Substantia nigra (tissue), 51 donors: ENCODE measurements at places on chromosomes 2 and 18.

GRCh38 chr18:56062931-56063330 lies 474.9 kb upstream of the TCF4 start:
- no peak for DNase-seq

DNA sequence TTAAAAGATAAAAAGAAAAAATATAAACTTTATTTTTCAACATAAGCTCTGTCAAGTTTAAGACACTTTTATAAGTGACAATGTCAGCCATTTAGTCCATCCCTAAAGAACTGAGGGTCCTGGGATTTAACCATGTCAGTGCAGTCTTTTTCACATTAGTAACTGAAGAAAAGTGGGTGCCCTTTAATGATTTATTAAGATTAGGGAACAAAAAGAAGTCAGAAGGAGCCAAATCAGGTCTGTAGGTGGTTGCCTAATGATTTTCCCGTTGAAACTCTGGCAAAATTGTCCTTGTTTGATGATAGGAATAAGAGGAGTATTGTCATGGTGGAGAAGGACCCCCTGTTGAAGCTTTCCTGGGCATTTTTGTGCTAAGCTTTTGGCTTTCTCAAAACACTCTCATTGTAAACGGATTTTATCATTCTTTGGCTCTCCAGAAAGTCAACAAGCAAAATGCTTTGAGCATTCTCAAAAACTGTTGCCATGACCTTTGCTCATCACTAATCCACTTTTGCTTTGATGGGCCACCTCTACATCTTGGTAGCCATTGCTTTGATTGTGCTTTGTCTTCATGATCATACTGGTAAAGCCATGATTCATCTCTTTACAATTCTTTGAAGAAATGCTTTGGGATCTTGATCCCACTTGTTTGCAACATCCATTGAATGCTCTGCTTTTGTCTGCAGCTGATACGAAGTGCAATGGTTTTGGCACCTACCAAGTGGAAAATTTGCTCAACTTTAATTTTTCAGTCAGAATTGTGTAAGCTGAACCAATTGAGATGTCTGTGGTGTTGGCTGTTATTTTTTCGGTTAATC lies 22.0 kb downstream of the TSPYL6 start:
- no peak for DNase-seq

DNA sequence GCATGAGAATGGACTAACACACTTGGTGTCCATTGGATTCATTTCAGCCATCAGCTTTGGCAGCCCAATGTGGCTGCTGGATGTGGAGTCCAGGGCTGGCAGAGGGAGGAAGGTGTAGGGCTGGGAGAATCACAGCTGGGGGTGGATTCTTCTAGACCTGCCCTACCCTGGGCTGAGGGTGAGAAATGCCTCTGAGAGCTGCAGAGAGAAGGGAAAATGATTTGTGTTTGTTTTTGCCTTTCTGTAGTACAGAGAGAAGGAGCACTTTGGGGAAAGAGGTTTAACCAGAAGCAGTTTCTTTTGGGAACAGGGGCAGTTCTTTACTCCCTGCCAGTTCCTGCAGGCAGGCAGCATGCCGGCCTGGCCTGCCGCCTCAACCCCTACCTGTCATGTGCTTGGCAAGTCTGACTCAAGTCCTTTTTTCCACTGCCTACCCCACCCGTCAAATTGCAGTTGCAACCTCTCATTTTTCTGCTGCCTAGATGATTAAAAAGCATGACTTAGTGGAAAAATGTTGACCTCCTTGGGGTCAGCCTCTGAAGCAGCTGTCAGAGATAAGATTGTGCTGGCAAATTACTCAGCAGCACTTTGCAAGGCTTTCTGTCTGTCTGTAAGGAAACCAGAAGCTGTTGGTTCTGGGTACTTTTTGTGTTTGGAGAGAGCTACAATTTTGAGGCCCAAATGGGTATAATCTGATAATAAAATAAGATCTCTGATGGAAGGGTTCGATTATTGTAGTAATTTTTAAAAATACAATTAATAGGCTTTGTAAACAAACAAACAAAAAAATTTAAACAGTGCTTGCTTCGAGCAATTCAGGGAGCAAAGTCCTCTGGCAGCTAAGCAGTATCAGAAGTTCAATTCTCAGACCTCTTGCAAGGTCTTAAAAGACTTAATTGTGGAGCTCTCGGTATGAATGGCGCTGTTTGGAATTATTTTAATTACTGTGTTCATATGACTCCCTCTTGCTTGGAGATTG lies 21.7 kb downstream of the LBH start:
- no peak for DNase-seq

DNA sequence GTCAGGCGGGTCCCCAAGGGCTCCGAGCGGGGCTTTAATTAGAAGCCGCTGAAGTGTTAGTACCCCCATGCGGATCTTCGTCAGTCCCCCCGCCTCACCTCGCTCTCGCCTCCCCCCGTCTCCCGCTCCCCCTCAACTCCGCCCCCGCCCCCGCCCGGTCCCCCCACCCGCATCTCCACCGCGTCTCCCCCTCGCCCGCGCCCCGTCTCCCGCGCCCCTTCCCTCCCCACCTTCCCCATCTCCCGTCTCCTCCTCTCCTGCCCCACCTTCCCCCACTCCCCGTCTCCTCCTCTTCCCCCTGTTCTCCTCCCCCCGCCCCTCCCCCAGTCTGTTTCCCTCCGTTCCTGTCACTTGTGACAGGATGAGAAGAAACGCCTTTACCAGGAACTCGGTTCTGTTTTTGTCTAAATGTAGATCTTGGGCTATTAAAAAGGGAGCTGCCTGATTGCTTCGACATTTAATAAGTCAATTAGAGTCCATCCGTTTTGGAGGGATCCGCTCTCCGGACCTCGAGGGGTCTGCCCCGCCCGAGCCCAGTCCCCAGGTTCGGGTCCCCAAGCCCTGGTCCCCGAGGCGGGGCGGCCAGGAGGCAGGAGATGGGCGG lies 969 bp upstream of the ALKAL2 start:
- DNase-seq = no peak

GRCh38 chr2:185108588-185108987 lies 510.3 kb downstream of the ZNF804A start:
- no peak for DNase-seq

- DNase-seq = no peak
Measured at GRCh38 chr2:159046966-159047365, 78.5 kb downstream of the TANC1 start.

- no peak for DNase-seq
Measured at GRCh38 chr2:88258208-88258607, 88.1 kb downstream of the THNSL2 start.

DNA sequence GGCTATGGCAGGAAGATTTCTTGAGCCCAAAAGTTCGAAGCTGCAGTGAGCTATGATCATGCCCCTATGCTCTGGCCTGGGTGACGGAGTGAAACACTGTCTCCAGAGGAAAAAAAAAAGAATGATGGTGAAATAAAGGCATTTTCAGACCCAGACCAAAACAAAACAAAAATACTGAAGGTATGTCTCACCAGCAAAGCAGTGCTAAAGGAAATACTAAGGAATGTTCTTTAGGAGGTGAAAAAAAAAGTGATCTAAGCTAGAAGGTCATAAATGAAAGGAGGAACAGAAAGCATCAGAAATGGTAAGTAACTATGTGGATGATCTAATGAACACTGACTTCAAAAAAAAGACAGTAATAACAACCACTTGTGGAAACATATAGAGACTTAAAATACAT lies 18.7 kb downstream of the SS18 start:
- no peak for DNase-seq

- no peak for DNase-seq
Measured at GRCh38 chr2:219719521-219719920, 92.1 kb downstream of the SLC4A3 start.

GRCh38 chr18:2104620-2105462 lies 466.5 kb downstream of the METTL4 start:
- DNase-seq = no peak

DNA sequence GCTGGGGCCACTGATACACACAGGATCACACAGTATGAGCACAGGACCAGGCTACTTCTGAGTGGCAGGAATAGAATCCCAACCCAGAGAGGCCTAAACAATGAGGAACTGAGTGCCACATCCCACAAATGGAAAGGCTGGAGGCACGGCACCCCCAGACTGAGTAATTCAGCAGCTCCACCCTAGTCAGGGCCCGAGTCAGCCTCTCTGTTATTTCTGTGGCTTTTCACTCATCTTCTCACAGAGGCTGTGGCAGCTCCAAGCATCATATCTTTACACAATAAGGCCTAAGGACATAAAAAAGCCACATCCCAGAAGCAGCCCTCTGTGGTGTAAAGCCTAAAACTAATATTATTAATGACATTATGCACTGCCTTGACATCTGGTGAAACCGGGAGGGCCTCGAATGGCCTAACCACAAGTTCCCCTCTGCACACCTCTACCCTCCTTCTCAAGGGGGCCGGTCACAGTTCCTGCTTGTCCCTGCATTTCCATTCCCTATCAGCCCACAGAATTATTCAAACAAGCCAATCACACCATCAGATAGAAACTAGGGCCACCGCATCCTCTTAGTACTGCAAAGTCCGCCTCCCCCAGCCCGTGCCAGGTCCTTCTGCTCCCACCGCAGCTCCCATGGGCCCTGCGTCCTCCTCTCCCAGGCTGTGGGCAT lies 12.5 kb upstream of the MAL start:
- DNase-seq = no peak

DNA sequence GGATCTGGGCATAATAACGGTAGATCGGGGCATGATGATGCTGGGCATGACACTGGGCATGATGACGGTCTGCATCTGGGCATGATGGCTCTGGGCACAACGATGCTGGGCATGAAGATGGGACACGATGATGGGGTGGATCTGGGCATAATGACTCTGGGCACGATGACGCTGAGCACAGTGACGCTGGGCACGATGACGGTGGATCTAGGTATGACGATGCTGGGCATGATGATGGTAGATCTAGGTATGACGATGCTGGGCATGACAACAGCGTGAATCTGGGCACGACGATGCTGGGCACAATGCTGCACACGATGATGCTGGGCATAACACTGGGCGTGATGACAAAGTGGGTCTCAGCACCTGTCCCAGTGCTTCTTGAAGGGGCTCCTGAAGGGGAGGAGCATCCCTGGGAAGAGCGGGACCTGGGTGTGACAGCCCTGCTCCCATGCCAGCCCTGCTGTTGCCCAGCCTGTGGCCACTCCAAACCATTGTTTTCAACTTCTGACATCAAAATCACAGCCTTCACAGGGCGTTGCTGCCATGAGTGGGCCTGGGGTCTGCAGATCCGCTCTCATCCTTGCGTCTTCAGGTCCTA lies 30.4 kb upstream of the ALLC start:
- DNase-seq = no peak

DNA sequence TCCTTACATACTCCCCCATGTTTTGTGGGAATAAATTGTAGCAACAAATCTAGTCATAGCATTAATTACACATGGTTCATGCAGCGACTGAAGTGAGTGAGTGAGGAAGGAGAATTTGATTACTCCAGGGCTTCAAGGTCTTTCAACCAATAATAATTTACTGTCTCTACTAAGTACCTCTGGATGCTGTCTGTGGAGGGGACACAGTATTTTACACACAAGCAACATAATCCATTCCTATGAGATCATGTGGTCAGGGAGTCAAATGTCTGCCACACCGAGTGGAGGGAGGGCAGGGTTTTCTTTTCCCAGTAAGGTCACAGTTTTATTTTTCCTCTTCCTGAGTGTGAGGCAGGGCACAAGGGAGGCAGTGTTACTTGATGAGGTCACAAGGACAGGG lies 334.7 kb upstream of the CELF4 start:
- no peak for DNase-seq

DNA sequence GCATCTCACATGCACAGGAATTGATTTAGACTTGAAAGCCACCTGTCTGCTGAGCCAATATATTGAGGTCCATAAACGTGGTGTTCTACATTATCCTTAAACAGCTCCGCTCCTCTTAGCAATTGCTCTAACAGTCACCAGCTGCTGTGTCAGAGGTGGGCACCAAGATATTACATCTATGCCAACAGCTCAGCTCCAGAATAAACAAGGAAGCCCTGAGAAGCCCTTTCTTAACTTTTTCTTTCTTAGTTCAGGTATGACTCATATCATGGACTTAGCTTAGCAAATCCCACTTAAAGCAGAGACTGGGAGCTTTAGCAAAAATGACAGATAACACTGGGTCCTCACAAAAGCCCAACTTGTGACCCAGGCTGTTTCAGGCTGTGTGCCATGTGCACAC lies 436.6 kb downstream of the IRS1 start:
- no peak for DNase-seq

DNA sequence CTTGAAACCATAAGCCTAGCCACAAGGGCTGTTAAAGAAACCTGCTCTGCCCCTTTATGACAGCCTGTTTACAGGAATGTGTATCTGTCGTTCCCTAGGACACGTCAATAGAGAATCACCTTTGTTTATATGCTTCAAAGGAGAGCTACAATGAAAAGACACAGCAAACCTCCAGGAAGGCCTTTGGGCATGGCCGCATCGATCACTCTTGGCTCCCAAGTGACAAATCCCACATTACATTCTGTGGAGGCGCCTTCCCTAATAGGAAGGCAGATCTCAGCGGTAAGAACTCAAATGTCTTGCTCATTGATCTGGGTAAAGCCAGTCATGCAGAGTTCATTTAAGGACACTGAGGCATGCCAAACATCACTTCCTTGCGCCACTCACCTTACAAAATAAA lies 26.5 kb downstream of the KIAA2012 start:
- no peak for DNase-seq

DNA sequence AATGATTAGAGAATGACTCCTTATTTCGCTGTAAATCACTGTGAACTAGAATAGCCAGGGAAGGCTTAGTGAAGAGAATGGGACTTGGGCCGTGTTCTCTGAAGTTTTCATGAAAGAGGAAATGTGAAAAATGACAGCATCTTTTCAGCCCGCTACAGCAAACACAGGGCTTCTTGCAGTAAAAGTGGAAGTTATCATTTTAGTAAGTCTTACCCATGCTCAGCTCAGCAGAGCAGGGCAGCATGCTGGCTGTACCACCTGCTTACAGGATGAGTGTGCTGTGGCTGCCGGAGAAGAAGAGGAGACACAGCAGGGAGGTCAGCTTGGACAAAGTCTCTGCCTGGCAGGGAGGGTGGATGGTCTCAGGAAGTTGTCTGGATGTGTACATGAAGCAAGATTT lies 300.7 kb upstream of the DLGAP1 start:
- no peak for DNase-seq

GRCh38 chr2:54909001-54909400 lies 141.2 kb downstream of the RTN4 start:
- no peak for DNase-seq
